ENCODE measurements at places on chromosomes 5 and 9.
A peak's percentile ranks its signal among the peaks of the same experiment; 100 is the strongest.

- no peak overlapping the region for H3K27ac ChIP-seq
- peaks cover 2% of the 10 kb centered on the region for H3K4me1 ChIP-seq
- no peak overlapping the region for H3K4me3 ChIP-seq
- peaks cover 50% of the 10 kb centered on the region for H3K27me3 ChIP-seq
- no peaks in the 10 kb centered on the region for H3K36me3 ChIP-seq
These were observed 7.4 kb downstream of the WHRN start for GRCh38 chr9:114497727-114498382.

GRCh38 chr5:110807169-110807568 lies 68.4 kb downstream of the SLC25A46 start:
- no peaks in the 10 kb centered on the region for H3K27me3 ChIP-seq
- H3K27ac ChIP-seq, result no peak overlapping the region
- no peak for DNase-seq
- H3K4me1 ChIP-seq, result no peaks in the 10 kb centered on the region
- H3K4me3 ChIP-seq, result no peak overlapping the region

DNA sequence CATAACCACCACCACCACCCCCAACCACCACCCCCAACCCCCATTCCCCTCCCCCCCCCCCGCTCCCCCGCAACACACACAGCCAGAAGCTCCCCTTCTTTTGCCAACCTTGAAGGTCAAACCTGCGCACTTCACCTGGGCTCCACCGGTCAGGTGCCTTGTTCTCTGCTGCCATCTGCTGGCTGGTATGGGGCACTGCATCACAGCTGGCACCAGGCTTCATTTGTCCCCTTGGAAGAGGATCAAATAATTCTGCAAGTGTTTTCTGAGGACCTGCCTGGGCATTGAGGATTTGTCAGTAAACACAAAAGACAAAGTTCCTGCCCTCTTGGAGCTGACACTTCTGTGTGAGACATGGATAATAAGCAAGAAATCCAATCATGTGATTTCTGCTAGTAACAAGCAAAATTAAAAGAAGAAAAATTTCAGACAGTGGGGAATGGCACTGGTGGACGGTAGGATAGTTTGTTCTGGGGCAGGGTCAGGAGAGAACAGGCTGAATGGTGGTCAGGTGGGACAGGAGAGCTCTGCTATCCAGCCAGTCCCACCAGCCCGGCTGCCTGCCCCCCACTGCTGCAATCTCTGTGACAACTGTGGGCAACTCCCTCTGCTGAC lies 55.6 kb upstream of the LMX1B start:
- no peaks in the 10 kb centered on the region for H3K4me1 ChIP-seq
- peak; percentile 75 for DNase-seq
- no peak overlapping the region for H3K4me3 ChIP-seq

GRCh38 chr5:109403469-109403868 lies 6.3 kb downstream of the PJA2 start:
- no peak overlapping the region for H3K27ac ChIP-seq
- no peaks in the 10 kb centered on the region for H3K27me3 ChIP-seq
- DNase-seq, result no peak

GRCh38 chr5:179269781-179270543 lies 75.3 kb downstream of the ADAMTS2 start:
- no peak overlapping the region for H3K4me3 ChIP-seq
- peaks cover 5% of the 10 kb centered on the region for H3K27me3 ChIP-seq
- H3K27ac ChIP-seq, result no peak overlapping the region
- no peaks in the 10 kb centered on the region for H3K36me3 ChIP-seq

- H3K4me3 ChIP-seq, result no peak overlapping the region
- no peak overlapping the region for H3K27ac ChIP-seq
- no peak for DNase-seq
- no peaks in the 10 kb centered on the region for H3K36me3 ChIP-seq
These were observed 129.0 kb upstream of the IRX4 start for GRCh38 chr5:2011481-2012411.

DNA sequence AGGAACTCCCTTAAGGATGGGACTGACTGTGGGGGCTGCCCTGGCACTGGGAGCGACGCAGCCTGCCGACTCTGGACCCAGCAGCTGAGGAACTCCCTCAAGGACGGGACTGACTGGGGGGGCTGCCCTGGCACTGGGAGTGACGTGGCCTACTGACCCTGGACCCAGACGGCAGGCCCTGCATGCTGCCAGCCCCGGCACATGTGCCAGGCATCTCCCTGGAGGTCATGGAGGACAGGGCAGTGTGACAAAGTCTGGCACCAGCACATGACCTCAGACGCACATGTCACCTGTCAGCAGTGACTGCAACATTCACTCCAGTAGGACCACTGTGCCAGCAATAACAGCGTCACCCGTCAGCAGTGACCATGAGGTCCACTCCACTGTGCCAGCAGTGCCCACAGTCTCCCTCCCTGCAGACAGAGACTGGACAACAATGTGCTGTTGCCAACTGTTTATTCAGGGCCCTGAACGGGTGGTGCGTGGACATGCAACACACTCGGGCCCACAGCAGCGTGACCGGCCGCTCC lies 4.5 kb downstream of the FBXW5 start:
- H3K4me1 ChIP-seq, result peaks cover 15% of the 10 kb centered on the region
- no peak overlapping the region for H3K27ac ChIP-seq
- no peak for DNase-seq
- peaks cover 22% of the 10 kb centered on the region for H3K36me3 ChIP-seq
- no peak overlapping the region for H3K4me3 ChIP-seq

DNA sequence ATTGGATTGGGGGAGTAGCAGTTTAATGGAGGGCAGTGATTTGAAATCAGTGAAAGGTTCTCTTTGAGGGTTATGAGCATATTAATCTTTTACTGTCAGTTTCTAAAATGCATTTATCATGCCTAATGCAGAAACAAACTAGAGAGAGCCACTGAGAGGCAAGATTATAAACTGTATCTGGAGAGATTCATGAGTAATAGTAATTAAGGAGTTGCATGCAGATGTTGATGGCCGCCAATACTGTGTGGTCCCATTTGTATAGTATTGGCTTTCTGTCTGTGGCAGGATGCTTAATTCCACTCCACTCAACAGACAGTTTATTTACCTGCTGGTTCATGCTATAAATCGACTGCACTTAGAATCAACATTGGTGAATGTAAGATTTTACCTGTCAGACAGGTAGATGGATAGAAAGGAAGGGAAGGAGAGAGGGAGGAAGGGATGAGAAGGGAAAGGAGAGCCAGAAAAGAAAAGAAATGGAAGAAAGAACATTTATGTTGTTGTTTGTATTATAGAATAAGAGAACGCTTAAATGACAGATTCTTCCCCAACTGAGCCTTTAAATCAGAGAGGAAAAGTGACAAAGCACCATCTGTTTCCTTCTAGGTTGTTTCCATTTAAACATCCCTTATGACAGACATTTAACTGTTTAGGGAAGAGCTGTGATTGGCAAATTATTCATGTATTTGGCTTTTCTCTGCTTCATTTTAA lies 146.5 kb downstream of the PAM start:
- H3K4me1 ChIP-seq, result no peaks in the 10 kb centered on the region
- no peak for DNase-seq
- H3K4me3 ChIP-seq, result no peak overlapping the region
- no peaks in the 10 kb centered on the region for H3K36me3 ChIP-seq

- peaks cover 48% of the 10 kb centered on the region for H3K27me3 ChIP-seq
- H3K4me1 ChIP-seq, result no peaks in the 10 kb centered on the region
- H3K36me3 ChIP-seq, result no peaks in the 10 kb centered on the region
- no peak overlapping the region for H3K27ac ChIP-seq
- no peak overlapping the region for H3K4me3 ChIP-seq
- no peak for DNase-seq
These were observed 5.8 kb upstream of the GPSM1 start for GRCh38 chr9:136321561-136321960.

GRCh38 chr9:130264414-130265350 lies 878 bp upstream of the HMCN2 start:
- H3K4me3 ChIP-seq, result no peak overlapping the region
- H3K4me1 ChIP-seq, result no peaks in the 10 kb centered on the region
- peaks cover 91% of the 10 kb centered on the region for H3K27me3 ChIP-seq

- no peaks in the 10 kb centered on the region for H3K4me1 ChIP-seq
- H3K36me3 ChIP-seq, result no peaks in the 10 kb centered on the region
- no peak for DNase-seq
- no peak overlapping the region for H3K27ac ChIP-seq
- H3K27me3 ChIP-seq, result no peaks in the 10 kb centered on the region
These were observed 386.0 kb upstream of the KLF4 start for GRCh38 chr9:107875571-107875980.

- no peak overlapping the region for H3K4me3 ChIP-seq
- peaks cover 9% of the 10 kb centered on the region for H3K36me3 ChIP-seq
- no peak overlapping the region for H3K27ac ChIP-seq
- no peaks in the 10 kb centered on the region for H3K27me3 ChIP-seq
- DNase-seq, result no peak
These were observed 25.7 kb downstream of the SREK1IP1 start for GRCh38 chr5:64742821-64743220.

DNA sequence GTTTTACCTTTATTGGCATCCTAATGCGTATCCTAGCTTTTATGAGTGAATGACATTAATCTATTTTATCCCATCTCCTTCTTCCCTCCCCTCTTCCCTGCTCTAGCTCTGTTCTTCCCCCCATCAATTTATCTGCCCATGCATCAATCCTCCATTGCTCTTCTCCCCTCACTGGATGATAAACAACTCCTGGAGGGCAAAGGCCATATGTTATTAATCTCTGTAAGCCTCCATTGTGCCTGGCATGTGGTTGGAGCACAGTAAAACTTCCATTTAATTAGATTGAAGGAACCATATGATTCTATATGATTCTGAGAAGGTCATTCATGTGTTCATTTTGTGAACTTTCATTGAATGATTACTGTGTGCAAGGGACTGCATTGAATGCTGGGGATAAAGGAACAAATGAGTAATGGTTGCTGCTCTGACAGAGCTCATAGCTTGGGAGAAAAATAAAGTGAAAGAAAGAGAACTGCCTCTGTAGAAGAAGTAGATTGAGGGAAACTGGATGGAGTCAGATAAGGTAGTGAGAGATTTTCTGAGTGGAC lies 85.0 kb downstream of the MEGF10 start:
- no peak overlapping the region for H3K27ac ChIP-seq
- DNase-seq, result no peak
- H3K36me3 ChIP-seq, result no peaks in the 10 kb centered on the region
- H3K4me1 ChIP-seq, result no peaks in the 10 kb centered on the region

DNA sequence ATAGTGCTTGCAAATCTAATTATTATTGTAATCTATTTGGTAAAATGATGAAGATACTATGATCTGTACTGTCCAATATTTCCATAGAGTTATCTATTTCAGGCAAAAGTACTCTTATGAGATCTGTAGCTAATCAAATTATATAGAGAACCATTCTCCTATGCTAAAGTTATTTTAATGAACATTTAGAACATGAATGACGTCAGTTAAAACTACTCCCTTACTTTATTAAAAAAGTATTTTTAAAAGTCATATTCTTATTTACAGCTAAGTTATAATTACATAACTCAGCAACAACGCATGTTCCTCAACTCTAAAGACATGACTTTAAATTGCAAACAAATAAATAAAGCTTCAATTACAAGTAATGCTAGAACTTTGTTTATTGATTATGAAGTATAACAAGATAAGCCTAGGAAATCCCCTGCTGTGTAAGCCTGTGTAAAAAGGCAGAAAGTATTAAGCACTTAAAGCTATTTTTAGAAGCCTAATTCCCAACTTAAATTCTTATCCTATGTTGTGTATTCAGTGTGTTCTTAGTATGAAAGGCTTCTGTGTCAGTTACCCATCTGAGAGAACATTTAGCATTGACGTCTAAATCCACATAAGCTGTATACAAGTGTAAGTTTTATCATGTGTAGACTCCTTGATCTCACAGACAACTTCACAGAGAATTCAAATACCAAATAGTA lies 285.7 kb downstream of the HCN1 start:
- no peak overlapping the region for H3K27ac ChIP-seq
- DNase-seq, result no peak
- no peak overlapping the region for H3K4me3 ChIP-seq
- no peaks in the 10 kb centered on the region for H3K4me1 ChIP-seq
- no peaks in the 10 kb centered on the region for H3K27me3 ChIP-seq

DNA sequence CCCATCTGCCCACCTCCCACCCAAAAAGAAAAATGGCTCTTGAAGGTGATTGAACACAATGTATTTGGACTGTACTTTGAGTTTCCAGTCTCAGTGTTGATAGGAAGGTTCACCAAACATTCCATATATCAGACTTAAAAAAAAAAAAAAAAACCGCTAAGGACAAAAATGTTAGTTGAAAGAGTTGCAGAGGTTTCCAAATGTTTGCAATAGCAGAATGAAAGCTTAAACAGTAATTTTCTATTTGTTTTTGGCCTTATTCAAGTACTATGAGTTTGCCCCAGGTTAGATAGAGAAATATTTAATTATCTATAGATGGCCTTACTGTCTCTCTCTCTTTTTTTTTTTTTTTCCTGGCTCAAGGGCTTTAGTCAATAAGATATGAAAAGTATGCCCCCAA lies 6.1 kb downstream of the LRRTM2 start:
- H3K4me1 ChIP-seq, result no peaks in the 10 kb centered on the region
- no peak overlapping the region for H3K27ac ChIP-seq
- H3K4me3 ChIP-seq, result no peak overlapping the region
- no peak for DNase-seq
- no peaks in the 10 kb centered on the region for H3K36me3 ChIP-seq

DNA sequence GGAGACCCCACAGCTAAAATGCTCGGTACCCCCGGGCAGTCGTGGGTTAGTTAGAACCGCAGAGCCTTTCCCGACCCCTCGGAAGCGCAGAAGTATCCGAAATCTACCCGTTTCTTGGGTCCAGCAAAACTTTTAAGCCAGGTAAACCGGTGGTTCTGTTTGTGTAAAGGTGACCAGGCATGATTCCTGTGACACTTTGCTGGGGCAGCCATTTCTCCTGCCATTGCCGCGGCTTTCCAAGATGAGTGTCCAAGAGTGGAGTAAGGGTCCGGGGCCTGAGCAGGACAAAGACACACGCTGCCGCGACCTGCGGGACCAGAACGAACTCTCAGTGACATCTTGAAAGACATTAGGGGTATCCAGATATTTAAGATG lies 655 bp downstream of the MARVELD2 start:
- H3K4me3 ChIP-seq, result peak overlapping the region; percentile 67
- H3K27me3 ChIP-seq, result peaks cover 6% of the 10 kb centered on the region
- H3K4me1 ChIP-seq, result peaks cover 13% of the 10 kb centered on the region
- peaks cover 14% of the 10 kb centered on the region for H3K36me3 ChIP-seq
- no peak overlapping the region for H3K27ac ChIP-seq

DNA sequence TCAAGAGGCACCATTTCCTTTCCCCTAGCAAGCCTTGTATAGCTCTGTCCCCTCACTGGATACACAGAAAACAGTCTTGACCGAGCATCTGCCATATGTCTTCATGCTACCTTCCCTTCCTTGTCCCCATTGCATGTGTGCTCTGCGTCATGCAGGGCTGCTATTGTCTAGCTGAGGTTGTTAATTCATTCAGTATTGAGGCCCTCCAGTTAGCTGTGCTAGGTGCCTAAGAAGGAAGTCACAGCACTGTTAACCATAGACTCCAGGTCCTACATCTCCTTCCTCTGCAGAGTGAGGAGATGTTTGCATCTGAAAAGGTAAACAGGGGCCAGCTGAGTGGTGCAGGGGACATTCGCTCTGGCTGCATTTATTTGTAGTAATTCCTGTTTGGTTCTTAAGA lies 48.2 kb downstream of the SLC1A3 start:
- no peak for DNase-seq
- no peak overlapping the region for H3K4me3 ChIP-seq
- H3K4me1 ChIP-seq, result no peaks in the 10 kb centered on the region
- H3K27me3 ChIP-seq, result peaks cover 10% of the 10 kb centered on the region
- no peak overlapping the region for H3K27ac ChIP-seq
